ENCODE measurements at places on chromosomes 7 and 10. TPM values are rescaled to one million over a fixed set of nuclear protein-coding genes. Genes with fewer than 3 reads are reported as not detected.

The CUZD1 gene
- total RNA-seq = not detected

The HGF gene
- total RNA-seq = not detected

The TMEM130 gene
- 4.1 TPM for total RNA-seq

The CARD11 gene
- 16.9 TPM for total RNA-seq

The CCDC172 gene
- not detected for total RNA-seq

The CTAGE4 gene
- not detected for total RNA-seq

The OPN1SW gene
- total RNA-seq = not detected

The COL28A1 gene
- not detected for total RNA-seq

The PRRT4 gene
- total RNA-seq = 0.10 TPM

The PTF1A gene
- total RNA-seq = not detected

The UTF1 gene
- not detected for total RNA-seq

The CH25H gene
- not detected for total RNA-seq

The FXYD4 gene
- total RNA-seq = not detected

The P4HA1 gene
- 95.5 TPM for total RNA-seq

The MACC1 gene
- total RNA-seq = not detected

All from A172 (cell line).